ENCODE measurements at places on chromosomes 2 and 18. TPM values are rescaled to one million over a fixed set of nuclear protein-coding genes. Genes with fewer than 3 reads are reported as not detected.

The YES1 gene
- total RNA-seq = 46.0 TPM

The CARF gene
- 9.6 TPM for total RNA-seq

DNA sequence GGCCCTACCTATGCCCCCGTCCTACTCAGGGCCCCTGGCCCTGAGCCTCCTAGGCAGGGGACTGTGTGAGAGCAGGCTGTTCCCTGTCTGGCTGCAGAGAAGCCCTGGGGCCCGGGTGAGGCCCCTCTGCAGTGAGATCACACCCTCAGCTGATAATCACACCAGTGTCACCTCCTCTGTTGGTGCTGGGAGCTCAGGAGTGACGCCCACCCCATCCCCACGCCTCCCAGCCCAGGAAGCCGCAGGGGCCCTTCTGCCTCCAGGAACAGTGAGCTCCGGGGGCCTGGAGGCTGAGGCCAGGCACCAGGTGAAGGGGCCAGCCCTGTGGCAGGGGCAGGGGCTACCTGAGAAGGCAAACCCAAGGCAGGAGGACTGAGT is 20.0 kb downstream of the KCNIP3 start:
- DNase-seq = no peak

- no peak for DNase-seq
Measured at GRCh38 chr2:10257500-10258147, 45.1 kb upstream of the HPCAL1 start.

The OSR1 gene
- 4.9 TPM for total RNA-seq

- DNase-seq = no peak
Measured at GRCh38 chr2:127090281-127091120, 16.5 kb downstream of the BIN1 start.

DNA sequence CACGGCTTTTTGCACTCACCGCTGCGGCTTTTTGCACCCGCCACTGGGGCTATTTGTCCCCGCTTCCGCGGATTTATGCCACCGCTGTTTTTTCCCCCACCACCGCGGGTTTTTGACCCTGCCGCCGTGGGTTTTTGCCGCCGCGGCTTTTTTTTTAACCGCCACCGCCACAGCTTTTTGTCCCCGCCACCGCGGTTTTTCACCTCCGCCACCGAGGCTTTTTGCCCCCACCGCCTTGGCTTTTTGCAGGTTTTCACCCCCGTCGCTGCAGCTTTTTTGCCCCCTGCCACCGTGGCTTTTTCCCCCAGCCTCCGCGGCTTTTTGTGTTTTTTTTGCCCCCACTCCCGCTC is 2796.7 kb upstream of the TEKT4 start:
- DNase-seq = no peak

DNA sequence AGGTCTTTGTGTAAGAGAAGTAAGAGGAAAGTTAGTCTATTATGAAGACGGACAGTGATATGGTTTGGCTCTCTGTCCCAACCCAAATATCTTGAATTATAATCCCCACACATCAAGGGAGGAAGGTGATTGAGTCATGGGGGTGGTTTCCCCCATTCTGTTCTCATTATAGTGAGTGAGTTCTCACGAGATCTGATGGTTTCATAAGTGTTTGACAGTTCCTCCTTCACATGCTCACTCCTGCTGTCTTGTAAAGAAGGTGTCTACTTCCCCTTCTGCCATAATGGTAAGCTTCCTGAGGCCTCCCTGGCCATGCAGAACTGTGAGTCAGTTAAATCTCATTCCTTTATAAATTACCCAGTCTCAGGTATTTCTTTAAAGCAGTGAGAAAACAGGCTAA is 67.6 kb downstream of the NEURL3 start:
- DNase-seq = no peak

DNA sequence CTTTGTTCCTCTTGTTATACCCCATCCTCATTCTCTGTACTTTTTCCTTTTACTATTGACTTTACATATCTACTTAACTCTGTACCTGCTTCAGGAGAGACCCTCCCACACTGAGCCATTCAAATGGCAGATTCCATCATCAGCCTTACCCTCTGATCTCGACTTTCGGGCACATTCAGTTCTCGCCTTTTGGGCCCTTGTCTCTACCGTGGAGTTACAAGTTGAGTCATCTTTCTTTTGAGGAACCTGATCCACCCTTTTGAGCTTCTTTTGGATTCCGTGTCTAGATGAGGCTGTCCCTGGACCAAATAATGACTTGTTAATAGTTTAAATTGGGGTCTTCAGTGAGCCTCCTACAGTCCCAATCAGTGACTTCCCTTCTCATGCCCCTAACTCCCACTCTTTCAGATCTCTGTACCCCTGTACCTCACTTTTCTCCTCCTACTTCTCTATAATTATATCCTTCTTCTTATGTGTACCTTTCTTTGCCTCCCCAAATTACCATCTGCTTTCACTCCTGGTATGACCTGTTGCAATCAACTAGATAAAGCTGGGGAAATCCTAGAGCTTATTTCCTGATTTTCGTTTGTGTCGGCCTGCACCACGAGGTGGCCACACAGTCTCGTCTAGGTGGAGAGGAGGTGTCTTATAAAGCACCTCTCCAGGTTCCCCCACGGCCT is 17.2 kb downstream of the SP110 start:
- DNase-seq = no peak

- peak; percentile 67 for DNase-seq
Measured at GRCh38 chr18:33231474-33232317, 208.8 kb downstream of the CCDC178 start.

GRCh38 chr2:136407117-136407951 is 289.4 kb upstream of the CXCR4 start:
- no peak for DNase-seq

GRCh38 chr2:27954221-27954673 is 63.7 kb downstream of the BABAM2 start:
- no peak for DNase-seq

- DNase-seq = no peak
Measured at GRCh38 chr18:75003764-75004690, 204.9 kb downstream of the PTGR3 start.

DNA sequence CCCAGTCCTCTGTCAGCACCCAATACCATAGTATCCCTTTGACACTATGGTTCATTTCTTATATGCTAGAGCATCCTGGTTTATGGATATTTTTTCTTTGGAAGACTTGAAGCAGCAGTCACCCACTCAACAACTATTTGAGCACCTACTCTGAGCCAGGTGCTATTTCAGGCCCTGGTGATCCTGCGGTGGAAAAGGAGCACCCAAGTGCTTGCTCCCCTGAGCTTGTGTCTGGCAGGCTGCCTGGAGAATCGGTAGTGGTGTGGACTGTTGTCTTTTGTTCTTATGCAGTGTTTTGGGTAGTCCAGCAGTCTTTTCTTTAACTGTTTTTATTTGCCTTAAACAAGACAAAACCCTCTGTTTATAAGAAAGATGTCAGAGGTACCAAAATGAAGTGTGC is 28.9 kb downstream of the NCK2 start:
- no peak for DNase-seq

DNA sequence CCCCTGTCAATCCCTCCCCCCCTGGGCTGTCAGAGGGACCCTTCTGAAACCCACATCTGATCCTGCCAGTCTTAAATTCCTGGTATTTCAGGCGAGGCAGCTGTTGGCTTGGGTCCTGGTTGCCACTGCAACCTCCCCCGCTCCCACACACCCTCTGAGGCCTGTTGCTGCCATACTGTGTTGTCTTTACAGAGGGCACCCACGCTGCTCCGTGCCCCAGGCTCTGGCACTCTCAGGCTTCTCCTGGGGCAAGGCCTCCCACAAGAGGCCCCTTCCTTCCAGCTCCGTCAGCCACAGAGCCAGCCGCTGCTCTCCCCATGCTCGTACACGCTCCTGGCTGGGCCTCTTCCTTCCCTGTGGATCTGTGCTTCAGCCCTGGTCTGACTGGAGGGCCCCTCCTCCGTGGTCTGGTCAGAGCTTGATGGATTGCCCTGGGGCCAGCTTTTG is 8.6 kb downstream of the CABLES1 start:
- DNase-seq = no peak

GRCh38 chr2:206700156-206700555 is 18.0 kb downstream of the DYTN start:
- DNase-seq = no peak

DNA sequence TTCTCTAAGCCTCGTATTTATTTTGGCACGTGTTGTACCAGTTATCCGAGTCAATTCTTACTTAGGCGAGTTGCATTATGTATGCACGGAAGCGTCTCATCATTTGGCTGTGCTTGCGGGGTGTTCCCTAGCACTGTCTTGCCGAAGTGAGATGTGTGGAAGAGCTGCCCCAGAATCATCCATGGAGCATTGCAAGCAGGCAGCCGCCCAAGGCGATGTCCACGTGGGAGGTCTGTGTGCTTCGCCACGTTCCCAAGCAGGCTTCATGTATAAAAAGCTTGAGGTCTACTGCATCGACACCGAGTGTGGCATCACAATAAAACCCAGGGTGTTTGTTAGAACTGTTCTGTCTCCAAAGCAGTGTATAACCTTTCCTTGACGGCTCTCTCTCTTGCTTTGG is 849.9 kb downstream of the DCDC2C start:
- DNase-seq = peak; percentile 12

The G6PC2 gene
- not detected for total RNA-seq

DNA sequence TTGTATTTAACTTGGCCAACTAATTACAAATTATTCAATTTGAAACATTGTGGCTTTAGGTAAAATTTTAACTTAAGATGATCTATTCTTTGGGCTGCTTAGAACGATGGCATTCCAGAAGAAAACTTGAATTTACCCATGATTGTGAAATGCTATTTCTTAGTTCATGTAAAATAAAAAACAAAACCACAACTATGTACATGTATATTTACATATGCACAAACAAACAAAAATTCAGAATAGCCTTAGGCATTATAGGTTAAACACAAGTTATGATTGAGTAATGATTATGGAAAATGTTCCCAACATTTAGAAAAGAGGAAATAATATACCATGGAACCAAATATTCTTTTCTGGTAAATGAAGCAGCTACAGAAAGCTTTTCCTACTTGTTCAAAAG is 3.5 kb upstream of the SMCHD1 start:
- no peak for DNase-seq

DNA sequence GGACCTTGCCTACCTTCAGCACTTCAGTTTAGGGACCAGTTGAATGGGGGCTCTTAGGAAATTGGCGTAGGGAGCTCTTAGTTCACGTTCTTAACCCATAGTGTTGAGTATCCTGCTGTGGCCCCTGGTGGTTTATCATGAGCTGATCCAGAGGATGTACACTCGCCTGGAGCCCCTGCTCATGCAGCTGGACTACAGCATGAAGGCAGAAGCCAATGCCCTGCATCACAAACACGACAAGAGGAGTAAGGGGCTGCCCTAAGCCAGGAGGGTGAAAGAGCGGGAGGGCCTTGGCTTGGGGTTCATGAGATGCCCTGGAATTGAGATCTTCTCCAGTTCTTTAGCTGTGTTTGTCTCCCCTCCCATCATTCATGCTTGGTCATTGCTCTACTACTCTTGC is 2.9 kb downstream of the RETREG2 start:
- no peak for DNase-seq

GRCh38 chr18:13455471-13455870 is 236.9 kb downstream of the LDLRAD4 start:
- DNase-seq = no peak

The IL1F10 gene
- not detected for total RNA-seq

DNA sequence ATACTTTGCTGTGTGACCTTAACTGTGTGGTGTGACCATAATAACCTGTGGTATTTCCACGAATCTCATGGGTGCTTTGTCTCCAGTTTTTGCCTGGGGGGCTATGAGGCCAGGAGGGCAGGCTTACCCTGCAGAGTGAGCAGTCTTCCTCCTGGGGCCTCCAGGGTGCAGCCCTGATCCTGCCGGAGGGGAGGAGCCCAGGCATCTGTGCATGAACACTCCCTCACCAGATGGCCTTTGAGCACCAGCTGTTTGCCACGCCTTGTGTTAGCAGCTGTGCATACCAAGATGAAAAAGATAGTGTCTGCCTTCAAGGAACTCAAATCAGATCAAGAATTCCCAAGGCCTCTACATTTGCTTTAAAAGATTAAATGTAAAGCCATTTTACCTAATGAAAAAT is 75.0 kb upstream of the RBM44 start:
- DNase-seq = no peak

DNA sequence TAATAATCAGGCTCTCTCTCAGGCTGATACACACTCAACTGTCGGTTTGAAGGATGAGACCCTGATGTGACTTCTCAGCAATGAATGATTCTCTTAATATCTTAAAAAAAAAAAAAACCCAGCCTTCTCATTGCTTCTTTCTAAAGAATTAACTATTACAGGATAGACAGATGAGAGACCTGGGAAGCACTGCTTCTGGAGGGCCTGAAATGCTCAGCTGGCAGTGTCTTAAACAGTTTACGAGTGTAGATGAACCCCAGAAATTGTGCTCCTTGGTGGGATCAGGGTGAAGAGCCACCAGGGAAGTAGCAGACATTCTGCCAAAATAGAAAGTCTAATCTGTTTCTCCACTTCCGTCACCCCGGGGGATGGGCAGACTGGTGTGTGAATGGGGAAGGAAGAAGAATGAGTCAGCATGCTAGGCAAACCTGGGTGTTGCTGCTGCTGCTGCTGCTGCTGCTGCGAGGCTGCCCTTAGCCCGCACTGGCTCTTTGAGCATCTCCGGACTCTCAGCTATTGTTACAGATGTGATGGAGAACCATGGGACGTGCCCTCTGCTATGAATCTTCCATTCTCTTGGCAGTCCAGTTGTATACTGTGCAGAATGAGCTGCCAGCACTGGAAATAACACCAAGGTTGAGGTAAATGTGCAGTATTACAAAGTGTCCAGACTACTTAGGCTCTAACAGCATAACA is 158.4 kb downstream of the SETBP1 start:
- DNase-seq = peak; percentile 65

DNA sequence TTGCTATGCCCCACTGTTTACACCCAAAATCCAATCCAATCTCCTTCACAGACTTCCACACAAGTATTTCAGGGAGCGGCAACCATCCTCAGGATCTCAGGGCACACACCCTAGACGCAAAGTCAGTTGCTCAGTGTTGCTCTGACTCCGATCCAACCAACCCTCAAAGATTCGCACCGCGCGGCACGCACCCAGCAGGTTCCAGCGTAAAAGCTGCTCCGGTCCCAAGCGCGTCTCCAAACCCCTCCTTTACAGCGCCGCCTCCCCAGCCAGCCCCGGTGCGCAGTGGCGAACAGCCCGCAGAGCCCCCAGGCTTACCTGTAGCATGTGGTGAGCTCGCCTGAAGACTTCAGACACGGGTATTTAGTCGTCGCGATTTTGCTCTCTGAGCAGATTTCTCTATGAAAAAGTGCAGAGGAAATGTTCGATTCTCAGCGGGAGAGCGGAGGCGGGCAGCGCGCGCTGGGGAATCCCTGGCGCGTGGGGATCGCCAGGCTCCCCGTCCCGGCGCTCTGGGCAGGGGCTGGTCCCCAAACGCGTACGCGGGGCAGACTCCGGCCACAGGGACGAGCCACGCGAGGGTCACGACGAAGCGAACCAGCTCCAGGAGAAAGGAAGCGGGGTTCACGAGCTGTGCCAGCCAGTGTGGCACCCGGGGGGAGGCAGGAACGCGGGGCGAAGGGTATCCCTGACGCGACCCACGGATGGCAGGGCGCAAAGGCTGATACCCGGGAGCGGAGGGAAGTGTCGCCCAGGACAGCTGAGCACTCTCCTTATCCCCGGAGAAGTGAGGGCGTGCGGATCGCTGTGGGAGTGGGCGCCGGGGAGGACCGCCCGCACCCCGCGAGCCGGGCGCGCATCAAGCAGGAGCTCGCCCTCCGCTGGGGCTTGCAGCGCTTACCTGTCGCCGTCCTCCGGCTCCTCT is 650 bp downstream of the CCBE1 start:
- DNase-seq = no peak
